AML-193 (cell line): ENCODE measurements at places on chromosomes 13 and 19.

- DNase-seq = no peak
Measured at GRCh38 chr13:100644371-100644770, 30.2 kb downstream of the TMTC4 start.

DNA sequence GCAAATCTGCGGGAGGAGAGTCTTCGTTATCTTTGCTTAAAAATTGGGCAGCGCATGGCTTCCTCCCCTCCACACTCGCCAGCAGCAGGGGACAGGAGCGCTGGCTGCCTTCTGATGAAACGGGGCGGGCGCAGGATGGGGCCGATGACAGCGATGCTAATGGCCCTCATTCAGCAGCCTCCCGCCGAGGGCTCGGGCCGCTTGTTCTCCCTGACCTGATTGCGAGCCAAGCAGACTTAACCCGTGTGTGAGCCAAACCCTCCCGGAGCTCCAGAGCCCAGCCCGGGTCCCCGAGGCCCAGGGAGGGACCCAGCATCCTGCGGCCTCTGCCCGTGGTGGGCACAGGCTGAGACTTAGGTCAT, 90.3 kb downstream of the KDM4B start:
- DNase-seq = no peak

- DNase-seq = no peak
Measured at GRCh38 chr19:2231621-2232221, 4.4 kb downstream of the PLEKHJ1 start.

GRCh38 chr19:6313398-6313969, 19.9 kb downstream of the ACER1 start:
- DNase-seq = no peak

GRCh38 chr19:1057176-1057855, 9.7 kb upstream of the ARHGAP45 start:
- peak; percentile 44 for DNase-seq

DNA sequence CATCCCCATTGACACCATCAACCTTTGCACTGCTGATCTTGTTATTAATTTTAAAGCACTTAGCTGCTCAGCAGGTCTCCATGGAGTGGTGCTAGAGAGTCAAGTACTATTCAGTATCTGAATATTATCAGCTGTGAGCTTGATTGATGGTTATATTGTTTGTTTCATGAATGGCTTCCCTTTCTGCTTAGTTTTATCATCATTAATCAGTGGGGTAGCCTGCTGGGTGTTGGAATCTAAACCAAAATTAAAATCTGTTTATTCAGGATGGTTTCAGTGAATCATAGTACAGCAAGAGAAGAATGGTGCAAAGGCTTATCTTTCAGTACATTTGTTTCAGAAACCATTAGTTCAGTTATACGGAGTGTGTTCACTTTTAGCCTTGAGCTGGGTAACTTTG, 42.5 kb upstream of the SCEL start:
- peak; percentile 45 for DNase-seq

GRCh38 chr19:51595190-51596175, 24.4 kb downstream of the ZNF175 start:
- peak; percentile 57 for DNase-seq

DNA sequence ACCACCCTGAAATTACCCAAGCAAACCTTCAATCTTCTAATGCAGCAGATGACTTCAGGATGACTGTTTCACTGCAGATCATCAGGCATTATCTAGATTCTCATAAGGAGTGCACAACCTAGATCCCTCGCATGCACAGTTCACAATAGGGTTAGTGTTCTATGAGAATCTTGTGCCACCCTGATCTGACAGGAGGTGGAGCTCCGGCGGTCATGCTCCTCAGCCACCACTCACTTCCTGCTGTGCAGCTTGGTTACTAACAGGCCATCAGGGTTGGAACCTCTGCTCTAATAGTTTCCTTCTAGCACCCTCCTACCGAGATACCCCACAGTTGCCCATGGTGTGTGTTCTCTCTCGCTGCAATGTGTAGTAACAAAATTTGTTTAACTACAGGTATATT, 442.8 kb downstream of the FGF14 start:
- DNase-seq = no peak

DNA sequence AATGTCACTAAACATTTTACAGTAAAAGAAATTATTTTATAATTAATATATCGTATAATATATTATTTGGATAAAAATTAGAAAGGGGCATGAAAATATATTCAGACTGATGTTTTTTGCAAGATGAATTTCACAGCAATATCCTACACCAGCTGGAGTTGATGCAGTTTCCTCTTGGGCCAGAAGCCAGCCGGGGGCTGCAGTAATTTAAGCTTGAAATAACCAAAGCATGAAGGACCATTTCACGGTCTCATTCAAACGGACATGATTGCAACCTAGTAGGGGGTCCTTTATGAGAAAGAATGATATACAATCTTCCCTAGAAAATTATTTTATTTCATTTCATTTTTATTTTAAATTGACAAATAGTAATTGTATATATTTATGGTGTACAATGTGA, 797.2 kb upstream of the PCDH9 start:
- DNase-seq = no peak

GRCh38 chr13:112711528-112712265, 21.9 kb downstream of the ATP11A start:
- no peak for DNase-seq

GRCh38 chr19:37329686-37330085, 41.2 kb upstream of the ZNF527 start:
- DNase-seq = no peak

- no peak for DNase-seq
Measured at GRCh38 chr13:91596842-91597241, 198.4 kb downstream of the GPC5 start.

GRCh38 chr19:51140441-51140840, 1.7 kb upstream of the SIGLEC7 start:
- DNase-seq = no peak

GRCh38 chr19:35862528-35862927, 5.8 kb downstream of the KIRREL2 start:
- DNase-seq = no peak

- no peak for DNase-seq
Measured at GRCh38 chr13:43391036-43391435, 367.6 kb downstream of the DNAJC15 start.

DNA sequence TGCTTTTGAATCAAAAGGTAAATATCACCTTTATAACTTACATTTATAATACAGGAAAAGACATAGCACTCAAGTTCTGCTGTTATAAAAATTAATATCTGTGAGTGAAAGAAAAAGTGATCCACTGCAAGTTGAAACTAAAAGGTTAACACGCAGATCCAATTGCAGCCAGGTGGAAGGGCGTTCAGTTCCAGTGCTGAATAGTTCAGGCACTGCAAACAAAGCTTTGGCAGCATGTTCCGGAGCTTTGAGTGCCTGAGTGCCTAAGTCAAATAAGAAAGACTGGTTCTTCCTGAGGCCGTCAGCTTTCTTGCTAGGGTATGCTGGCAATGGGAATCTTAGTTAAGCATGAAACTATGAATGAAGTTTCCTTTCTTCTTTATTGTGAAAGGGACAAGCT, 200.3 kb downstream of the LMO7 start:
- DNase-seq = no peak

DNA sequence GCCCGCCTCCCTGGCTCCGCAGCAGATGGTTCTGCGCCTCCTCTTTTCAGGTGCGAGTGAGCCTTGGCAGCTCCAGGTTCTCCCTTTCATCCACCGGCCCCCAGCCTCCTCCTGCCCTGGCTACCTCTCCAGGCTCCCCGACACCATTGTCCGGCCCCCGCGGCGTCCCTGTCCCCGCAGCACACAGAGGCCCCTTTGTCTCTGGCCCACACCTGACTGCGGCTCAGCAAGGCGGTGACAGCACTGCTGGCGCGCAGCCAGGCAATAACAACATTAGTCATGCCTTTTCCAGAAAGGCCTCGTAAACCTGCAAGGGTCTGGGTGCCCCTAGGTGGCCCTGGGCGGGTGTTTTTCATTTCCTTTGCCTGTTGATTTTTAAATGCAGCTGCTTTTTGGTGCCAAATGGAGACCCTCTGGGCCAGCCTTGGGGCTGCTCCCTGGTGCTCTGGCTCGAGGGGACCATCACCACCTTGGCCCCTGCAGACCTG, 73.2 kb upstream of the MEDAG start:
- no peak for DNase-seq

GRCh38 chr19:51807111-51807701, 12.2 kb downstream of the FPR3 start:
- DNase-seq = peak; percentile 55

- peak; percentile 76 for DNase-seq
Measured at GRCh38 chr19:51751655-51752054, at the start of gene FPR1. Gene FPR1 (minus strand): TSS chr19:51751878. CDS start chr19:51746994, 4,884 bp downstream.

- DNase-seq = no peak
Measured at GRCh38 chr13:104750377-104750776, 1684.2 kb upstream of the SLC10A2 start.

GRCh38 chr13:45393941-45394570, 24.1 kb downstream of the SLC25A30 start:
- DNase-seq = peak; percentile 54
